ENCODE measurements at places on chromosomes 3 and 15.

GRCh38 chr15:97652700-97653167 lies 307.8 kb upstream of the ARRDC4 start:
- peak; percentile 64 for DNase-seq

- no peak for DNase-seq
These were observed 2.7 kb downstream of the SLC6A20 start for GRCh38 chr3:45793482-45794176.

- no peak for DNase-seq
These were observed 41.2 kb downstream of the POLQ start for GRCh38 chr3:121504618-121505017.

DNA sequence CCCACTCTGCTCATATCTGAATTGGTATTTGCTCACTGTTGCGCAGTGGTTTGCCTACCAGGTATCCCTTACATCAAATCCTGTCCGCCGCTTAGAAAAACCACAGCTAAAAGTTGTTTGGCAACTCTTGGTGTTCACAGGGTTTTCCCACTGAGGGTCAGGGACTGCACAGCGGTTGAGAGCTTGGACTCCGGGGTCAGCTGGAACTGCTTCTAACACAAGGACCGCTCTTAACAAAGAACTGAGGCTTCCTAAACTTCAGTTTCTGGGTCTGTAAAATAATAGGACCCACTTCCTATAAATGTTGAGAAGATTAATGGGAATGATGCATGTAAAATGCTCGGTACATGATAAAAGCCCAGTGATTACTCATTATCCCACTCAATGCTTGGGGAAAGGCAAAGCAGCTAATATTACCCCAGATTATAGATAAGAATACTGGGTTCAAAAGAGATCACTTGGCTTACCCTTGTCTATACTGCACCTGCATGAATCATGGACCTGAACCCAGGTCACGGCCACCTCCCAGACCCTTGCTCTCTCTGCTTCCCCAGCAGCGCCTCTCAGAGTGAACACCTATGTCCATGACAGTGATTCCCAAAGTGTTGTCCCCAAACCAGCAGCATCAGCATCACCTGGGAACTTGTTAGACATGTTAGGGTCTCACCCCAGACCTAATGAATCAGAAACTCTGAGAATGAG lies 36.1 kb downstream of the LIPC start:
- DNase-seq, result no peak

- no peak for DNase-seq
These were observed 13.2 kb downstream of the SPSB4 start for GRCh38 chr3:141064255-141064926.

GRCh38 chr3:8743911-8744310 lies 10.3 kb downstream of the CAV3 start:
- DNase-seq, result no peak

GRCh38 chr15:90407871-90408317 lies 19.9 kb downstream of the IQGAP1 start:
- no peak for DNase-seq

DNA sequence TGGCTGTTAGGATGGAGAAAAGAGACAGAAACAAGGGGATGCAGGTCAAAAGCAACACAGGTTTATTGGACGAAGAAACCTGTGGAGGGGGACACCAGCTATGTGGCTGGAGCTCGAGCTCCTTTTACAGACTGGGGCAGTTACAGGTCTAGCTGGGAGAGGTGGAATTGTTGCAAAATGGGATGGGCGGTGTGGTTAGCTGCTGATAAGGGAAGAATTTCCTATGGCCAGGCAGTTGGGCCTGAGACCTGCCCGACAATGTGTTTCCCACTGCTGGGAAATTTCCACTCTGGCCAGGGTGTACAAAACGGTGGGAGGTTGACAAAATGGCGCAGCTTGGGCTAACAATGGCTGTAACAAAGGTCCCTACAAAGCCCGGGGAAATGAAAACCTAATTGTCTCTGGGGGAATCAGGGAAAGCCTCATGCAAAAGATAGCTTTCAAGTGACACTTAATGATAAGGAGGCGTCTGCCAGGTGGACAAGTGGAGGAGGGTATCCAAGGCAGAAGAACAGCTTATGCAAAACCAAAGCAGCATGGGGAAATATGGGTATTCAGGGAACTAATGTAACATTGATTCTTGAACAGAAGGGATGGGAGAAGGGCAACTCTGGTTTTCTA lies 137.4 kb upstream of the SGO1 start:
- DNase-seq, result no peak

DNA sequence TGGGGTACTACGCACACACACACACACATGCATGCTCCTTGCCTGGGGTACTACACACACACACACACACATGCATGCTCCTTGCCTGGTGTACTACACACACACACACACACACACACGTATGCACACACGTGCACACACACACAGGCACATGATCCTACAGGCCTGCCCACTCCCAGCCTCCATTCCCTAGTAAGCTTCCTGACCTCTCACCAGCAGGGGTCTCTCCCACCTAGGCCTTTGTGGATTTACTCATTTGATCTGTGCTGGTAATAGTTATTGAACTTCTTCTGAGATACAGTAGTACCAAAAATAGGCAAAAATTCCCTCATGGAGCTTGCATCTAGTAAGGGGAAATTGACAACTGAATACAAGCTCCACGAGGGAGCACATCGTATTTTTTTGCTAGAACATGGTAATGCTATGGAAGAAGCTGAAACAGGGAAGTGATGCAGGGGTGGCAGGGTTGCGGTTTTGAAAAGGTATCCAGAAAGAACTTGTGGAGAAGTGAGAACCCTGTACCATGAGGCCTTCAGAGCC lies 19.1 kb downstream of the TTC21A start:
- DNase-seq, result no peak

DNA sequence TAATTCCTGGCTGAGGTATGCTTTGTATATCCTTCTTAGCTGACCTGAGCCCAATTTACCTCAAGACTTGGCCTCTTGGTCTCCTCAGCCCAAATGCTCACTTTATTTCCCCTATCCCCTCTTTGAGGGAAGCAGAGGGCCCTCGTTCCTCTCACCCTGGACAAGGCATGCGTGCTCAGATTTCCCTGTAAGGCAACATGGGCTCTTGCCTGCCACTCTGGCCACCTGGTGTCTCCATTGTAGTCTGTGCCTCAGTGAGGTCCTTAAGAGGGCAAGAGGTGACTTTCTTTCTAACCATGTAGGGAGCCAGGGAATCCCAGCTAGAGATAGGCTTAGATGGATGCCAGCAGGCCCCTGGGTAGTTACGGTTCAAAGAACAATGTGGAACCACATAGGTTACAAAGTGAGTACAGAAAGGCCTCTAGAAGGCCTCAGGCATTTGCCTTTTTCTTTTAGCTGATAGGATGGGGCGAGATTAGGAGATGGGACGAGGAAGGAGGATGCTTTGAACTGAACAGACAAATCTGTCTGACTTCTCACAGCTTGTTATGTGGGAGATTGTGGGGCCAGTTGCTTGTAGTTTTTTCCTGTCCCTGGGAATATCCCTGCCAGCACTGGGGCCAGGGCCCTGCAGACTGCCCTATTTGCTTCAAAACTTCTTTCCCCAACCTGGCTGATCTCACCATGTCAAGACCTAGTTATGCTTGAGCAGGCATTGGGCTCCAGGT lies 1.1 kb upstream of the INTS14 start:
- DNase-seq, result no peak

- DNase-seq, result no peak
These were observed 246.6 kb downstream of the CBLB start for GRCh38 chr3:105622169-105622568.

DNA sequence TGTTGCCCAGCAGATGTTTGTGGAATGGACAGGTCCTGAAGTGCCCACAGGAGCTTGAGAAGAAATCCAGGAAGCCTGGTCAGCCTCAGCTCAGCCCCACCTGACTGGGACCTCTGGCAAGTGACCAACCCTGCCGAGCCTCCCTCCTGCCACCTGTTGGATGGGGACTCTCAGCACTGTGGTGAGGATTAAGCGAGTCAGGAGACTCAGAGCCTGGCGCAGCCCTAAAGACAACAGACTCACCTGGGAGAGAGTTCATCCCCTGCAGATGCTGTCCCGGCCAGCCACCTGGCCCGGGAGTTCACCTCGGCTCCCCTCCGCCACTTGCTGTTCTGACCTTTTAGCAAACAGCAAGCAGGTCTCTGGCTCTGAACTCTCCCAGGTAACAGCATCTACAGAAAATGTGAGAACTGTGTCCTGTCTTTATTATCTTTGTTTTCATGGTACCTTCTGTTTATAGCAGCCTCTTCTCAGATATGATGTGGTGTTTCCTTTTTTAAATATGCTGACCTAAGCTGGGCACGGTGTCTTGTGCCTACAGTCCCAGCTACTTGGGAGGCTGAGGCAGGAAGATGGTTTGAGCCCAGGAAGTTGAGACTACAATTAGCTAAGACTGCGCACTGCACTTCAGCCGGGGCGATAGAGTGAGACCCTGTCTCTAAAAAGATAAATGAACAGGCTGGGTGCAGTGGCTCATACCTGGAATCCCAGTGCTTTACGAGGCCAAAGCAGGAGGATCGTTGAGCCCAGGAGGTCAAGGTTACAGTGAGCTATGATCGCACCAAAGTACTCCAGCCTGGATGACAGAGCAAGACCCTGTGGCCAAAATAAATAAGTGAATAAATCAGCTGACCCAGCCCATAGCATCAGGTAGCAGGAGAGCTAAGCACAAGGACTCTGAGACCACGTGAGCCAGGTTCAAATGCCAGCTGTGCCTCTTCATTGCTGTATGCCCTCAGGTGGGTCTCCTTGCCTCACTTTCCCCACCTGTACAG lies 32.4 kb upstream of the SLC6A6 start:
- peak; percentile 39 for DNase-seq

- DNase-seq, result no peak
These were observed 242.0 kb downstream of the SV2B start for GRCh38 chr15:91342097-91342496.

GRCh38 chr3:50372349-50372748 lies 13.0 kb upstream of the TMEM115 start:
- DNase-seq, result no peak

GRCh38 chr3:48406443-48407431 lies 23.1 kb downstream of the PLXNB1 start:
- DNase-seq, result no peak

DNA sequence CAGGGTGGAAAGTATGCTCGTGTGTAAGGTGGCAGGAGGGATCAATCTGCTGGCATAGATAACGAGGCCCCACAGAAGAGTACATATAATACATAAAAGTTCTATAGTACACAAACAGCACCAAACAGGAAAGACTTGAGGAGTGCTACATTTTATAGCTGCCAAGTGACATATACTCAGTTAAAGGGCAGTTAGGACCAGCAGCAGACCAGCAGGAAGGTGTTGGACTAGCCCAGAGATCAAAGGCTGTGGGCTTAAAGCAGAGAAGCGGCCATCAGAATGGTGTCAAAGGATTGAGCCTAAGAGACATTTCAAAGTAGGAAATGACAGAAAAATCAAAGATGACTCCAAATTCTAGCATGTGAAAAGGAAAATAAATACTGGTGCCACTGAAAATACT lies 34.5 kb downstream of the SFMBT1 start:
- DNase-seq, result no peak

Data from H1 (cell line).